HEK293T (cell line): ENCODE measurements at places on chromosomes 11 and 22.

GRCh38 chr22:37167981-37168647, 18.4 kb upstream of the IL2RB start:
- no peak for DNase-seq

DNA sequence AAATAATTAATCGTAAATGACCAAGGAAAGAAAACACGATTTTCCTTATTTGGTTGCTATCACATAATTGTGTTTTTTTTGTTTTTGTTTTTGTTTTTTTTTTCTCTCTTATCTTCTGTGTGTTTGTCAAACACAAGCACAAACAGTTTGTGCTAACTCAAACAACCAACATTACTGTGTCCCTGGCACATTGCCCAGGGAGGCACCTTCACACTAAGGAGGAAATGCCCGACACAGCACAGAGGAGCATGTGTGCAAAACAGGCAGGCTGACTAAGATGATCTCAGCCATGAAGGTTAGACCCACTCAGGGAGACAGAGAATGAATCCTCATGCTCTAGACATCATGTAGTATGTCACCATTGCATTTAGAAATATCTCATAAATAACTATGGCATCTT, 130.1 kb downstream of the SOX6 start:
- no peak for DNase-seq

DNA sequence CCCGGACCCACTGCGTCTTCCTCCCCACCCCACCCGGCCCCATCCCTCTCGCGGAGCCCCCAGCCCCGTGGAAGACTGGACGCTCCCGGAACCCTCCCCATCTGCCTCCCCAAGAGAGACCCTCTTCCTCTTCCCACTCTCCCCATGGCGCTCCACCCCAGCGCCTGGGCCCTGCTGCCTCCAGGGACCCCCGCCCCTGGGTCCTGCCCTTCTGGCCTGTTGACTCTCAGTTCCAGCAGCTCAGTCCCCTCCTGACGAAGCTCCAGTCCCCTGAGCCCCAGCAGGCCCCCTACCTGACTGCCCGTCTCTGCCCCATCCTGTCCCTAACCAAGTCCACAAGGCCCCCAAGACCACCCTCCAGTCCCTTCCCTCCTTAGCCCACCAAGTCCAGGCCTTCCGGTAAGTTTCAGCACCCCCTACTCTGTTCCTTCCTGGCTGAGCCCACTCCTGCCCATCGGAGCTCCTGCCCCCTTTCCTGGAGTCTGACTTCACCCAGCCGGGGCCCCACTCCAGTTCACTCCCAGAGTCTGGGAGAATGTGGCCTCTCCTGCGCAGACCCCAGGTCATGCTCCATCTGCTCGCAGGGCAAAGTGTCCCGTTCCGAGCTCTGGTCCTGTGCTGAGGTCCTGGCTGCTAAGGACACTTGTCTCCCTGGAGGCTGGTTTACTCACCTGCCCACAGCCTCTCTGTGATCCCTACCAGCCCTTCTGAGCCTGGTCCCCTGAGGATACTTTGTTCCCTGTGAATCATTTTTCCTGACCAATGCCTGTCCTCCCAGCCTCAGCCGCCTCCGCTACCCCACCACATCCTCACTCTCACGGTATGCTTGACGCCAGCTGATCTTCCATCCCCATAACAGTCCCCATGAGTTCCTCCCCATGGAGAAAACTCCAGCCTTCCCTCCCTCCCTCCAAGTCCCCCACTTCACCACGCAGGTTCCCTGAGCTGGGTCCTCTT, 722 bp downstream of the IFITM10 start:
- no peak for DNase-seq

DNA sequence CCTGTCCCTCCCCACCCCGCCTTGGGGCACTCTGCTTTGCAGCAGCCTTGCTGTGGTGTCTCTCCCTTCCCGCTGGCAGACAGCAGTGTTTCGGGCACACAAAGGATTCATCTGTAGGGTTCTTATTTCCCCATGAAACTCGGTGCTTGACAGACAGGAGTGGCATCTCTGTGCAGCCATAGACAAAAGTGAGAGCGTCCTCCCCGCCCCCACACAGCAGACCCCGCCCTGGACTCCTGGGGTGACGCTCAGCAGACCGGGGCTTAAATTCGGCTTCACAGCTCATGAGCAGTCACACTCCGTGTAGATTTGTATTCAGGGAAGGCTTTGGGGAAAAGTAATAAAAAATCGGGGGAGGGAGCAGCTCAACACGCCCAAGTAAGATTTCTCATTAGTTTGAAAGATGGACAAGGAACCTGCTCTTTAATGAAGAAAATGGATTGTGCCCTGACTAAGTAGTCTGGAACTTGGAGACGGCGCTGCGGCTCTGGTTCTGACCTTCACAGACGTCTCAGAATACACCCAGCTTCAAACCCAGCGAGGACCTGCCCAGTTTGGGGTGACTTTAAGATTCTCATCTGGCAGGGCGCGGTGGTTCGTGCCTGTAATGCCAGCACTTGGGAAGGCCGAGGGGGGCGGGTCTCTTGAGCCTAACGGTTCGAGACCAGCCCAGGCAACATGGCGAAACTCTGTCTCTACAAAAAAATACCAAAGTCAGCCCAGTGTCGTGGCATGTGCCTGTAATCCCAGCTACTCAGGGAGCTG, 136.0 kb downstream of the CACNA1I start:
- no peak for DNase-seq

- DNase-seq = no peak
These were observed 788 bp downstream of the KRTAP5-10 start for GRCh38 chr11:71566081-71566620.

- DNase-seq = no peak
These were observed 47.7 kb downstream of the COMMD9 start for GRCh38 chr11:36241497-36241896.

DNA sequence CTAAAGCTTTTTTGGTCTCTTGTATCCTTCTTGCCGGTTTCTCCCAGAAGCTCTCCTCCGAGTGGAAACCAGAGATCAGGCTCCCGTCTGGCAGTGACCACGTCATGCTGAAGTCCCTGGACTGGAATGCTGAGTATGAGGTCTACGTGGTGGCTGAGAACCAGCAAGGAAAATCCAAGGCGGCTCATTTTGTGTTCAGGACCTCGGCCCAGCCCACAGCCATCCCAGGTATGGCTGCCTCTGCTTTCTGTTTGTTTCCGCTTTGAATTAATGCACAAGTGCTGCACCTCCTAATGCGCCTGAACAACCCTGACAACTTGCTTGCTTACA, 54.3 kb upstream of the TTC12 start:
- DNase-seq = no peak
